ENCODE measurements at places on chromosomes 7 and 10. TPM values are rescaled to one million over a fixed set of nuclear protein-coding genes. Genes with fewer than 3 reads are reported as not detected.

- peak; percentile 18 for DNase-seq
Measured at GRCh38 chr10:128390596-128390995, 264.4 kb upstream of the MKI67 start.

DNA sequence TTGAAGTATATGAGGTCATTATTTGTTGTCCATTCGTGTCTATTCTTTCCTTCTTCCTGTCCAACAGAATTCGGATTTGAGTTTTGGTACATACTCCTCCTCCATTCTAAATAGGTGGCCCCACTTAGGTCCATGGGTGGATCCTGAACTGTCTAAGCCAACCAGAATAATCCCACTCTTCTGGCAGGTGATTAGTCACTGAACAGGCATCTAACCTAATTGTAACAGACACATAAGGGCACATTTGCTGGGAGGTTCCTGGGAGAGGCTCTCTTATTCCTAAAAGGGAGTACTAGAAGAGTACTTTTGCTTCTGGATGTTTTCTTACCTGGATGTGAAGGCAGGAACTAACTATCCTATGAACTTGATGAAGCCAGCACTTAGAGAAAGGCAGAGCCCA is 16.8 kb downstream of the LRRC72 start:
- no peak for DNase-seq

DNA sequence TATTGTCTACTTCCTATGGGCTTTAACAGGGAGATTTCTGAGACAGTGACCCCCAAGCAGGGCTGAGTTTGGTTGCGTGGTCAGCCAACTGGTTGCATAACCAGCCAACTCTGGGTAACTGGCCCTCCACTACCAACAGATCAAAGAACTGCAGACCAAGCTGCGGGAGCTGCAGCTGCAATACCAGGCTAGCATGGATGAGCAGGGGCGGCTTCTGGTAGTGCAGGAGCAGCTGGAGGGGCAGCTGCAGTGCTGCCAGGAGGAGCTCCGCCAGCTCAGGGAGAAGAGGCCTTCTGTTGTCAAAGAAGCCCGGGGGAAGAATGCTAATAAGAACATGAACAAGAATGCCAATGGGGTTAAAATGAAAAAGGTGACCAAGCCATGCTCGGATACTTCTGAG is 15.7 kb upstream of the FLNC start:
- no peak for DNase-seq

DNA sequence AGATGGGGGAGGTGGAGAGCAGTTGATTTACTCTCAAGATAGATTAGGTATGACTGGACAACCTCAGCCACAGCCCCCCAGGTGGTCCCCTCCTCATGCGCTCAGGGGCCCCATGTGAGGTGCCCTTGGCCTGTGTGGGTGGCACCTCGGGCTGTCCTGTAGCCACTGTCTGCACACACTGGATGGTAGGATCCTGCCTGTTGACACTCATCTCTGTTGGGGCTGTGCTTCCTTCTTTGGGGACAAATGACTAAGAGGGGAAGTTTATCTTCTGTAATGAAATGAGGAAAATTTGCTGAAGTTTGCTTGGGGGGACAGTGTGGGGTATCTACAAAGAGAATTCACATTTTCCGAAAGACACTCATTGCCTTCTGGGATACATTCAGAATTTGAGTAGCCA is 53.6 kb upstream of the ANTXRL start:
- no peak for DNase-seq

PDE6C gene
- polyA plus RNA-seq, result 0.15 TPM

DNA sequence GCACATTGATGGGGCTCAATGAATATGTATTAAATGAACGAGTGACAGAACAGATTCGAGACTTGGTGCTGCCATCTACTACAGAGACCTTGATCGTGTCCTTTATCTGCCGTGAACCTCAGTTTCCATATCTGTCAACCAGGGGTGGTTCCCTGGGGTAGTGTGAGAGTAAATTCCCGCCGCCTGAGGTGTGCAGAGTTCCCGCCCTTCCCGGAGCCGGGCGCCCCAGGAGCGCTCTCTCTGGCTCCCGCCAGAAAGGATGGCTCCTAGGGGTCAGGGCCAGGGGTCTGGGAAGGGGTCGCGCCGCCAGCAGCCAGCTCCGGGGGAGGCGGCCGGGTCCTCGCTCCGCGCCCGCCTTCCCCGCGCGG is 333 bp upstream of the PLCE1 start:
- no peak for DNase-seq

- DNase-seq, result no peak
Measured at GRCh38 chr10:25083546-25084111, 67.2 kb downstream of the THNSL1 start.

RELN gene
- 7.4 TPM for polyA plus RNA-seq

TFEC gene
- polyA plus RNA-seq, result 11.8 TPM

BZW2 gene
- polyA plus RNA-seq, result 72.1 TPM

DNA sequence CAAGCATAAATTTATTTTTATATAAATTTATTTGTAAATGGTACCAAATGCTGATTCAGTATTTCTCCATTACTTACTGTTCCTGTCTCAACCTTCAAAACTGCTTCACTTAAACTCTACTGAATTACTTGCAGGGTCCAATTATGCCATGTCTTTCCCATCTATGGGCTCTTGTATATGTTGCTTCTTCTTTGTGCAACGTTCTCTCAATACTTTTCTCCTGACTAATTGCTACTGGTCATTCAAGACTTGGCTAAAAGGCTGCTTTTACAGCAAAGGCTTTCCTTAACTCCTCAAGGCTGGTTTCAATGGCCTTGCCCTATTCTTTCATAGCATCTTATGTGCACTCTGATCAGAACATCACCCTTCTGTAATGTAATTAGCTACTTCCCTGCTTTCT is 67.9 kb downstream of the RNLS start:
- DNase-seq, result no peak

DNA sequence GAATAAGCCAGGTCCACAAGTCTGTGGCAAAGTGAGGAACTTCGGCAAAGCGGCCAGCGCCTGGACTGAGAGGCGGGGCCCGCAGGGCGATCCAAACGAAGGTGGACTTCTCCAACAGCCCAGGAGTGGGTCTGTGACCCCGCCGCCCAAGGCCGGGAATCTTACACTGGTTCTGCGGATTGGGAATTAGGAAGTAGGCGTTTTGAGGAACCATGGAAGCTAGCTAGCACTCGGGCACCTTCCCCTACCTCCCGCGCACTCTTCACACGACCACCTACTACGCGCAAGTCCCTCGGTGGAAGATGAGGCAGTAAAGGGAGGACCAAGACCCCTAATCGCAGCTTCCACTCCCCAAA is 570 bp upstream of the ARF5 start:
- no peak for DNase-seq

DNA sequence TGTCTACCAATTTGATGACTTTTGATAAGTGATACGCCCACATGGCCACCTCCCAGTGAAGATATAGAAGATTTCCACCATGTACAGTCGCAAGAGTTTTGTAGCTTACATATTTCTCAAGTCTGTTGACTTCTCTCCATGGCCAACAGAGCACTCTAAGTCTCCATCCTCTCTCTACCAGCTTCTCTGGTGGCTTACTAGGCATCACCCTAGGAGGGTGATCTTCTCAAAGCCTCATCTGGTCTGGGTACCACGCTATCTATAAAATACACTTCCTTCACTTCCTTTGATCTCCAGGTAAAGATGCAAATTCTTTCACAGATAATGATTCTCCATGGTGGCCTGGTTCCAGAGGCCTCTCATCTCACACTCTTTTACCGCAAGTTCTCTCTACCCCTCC is 49.9 kb downstream of the CALN1 start:
- DNase-seq, result no peak

DNA sequence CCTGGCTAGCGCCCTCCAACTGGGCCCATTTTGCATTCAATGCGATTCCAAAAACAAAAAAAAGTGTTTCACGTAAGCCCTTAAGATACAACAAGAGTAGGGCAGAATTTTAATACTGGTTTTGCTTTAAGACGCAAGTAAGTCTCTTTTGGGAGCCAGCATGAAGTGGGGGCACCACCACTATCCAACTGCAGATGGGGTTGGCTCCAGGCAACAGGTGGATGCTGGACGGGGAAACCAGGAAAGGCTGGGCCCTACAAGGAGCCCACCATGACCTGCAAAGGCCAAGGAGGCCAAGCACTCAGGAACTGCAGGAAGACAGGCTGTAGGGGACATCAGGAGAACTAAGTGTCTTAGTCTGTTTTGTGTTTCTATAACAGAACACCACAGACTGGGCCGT is 86.5 kb upstream of the INSIG1 start:
- DNase-seq, result no peak

DNA sequence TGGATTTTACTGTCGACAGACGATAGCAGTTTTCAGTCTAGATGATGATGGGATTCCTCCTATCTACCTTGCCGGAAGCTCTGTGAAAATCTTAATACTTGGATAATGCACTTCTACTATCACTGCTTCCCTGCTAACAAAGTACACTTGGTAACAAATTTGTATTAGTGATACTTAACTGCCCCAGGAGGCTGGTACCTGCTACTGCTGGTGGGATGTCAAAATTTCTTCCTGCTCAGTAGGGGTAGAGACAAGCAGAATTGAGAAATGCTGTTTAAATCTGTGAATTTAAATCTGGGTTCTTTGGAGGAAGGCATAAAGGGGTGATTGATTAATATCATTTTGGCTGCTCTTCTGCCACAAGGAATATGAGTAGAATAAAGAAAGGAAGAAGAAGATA is 99.8 kb upstream of the STRIP2 start:
- DNase-seq, result no peak

GDF2 gene
- polyA plus RNA-seq, result 0.39 TPM

- no peak for DNase-seq
Measured at GRCh38 chr10:21196822-21197395, 299.8 kb upstream of the NEBL start.

GRCh38 chr10:117131376-117132327 is 6.4 kb downstream of the VAX1 start:
- DNase-seq, result peak; percentile 69
